ENCODE measurements at places on chromosomes 2 and 18.

- DNase-seq: no peak
These were observed 17.0 kb upstream of the MGAT4A start for GRCh38 chr2:98747888-98748287.

DNA sequence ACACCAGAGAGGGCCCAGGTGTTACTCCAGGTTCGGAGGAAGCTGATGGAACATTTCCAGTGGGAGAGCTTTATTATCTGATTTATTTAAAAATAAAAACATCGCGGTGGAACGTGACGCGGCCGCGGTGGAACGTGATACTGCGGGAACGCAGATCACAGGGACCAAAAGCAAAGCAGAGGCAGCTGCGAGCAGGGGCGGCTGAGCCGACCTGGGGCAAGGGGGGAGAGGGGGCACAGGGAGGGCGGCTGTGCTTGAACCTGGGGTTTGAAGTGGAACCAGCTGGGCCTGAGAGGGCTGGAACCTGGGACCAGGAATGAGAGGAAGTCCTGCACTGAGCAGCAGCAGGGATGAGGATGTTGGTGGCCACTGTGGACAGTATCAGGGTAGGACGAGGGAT is 583.5 kb upstream of the SALL3 start:
- no peak for DNase-seq

DNA sequence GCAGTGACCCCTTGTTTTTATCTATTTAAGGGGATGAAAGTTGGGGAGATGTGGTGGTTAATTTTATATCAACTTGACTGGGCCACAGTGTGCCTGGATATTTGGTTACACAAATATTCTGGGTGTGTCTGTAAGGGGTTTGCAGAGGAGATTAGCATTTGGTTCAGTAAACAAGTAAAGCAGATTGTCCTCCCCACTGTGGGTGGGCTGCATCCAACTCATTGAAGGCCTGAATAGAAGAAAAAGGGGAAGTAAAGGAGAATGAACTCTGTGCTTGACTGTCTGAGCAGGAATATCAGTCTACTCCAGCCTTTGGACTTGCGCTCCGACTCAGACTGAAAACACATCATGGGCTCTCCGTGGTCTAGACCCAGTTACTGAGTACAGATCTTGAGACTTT is 80.9 kb downstream of the GCA start:
- DNase-seq: no peak

GRCh38 chr2:8628866-8629209 is 53.0 kb upstream of the ID2 start:
- no peak for DNase-seq

- no peak for DNase-seq
These were observed 150.6 kb upstream of the EPC2 start for GRCh38 chr2:148493822-148494563.

Data from psoas muscle (tissue), 8 donors.